Calu3 (cell line): ENCODE measurements at places on chromosomes 6 and 20. TPM values are rescaled to one million over a fixed set of nuclear protein-coding genes. Genes with fewer than 3 reads are reported as not detected.

DNA sequence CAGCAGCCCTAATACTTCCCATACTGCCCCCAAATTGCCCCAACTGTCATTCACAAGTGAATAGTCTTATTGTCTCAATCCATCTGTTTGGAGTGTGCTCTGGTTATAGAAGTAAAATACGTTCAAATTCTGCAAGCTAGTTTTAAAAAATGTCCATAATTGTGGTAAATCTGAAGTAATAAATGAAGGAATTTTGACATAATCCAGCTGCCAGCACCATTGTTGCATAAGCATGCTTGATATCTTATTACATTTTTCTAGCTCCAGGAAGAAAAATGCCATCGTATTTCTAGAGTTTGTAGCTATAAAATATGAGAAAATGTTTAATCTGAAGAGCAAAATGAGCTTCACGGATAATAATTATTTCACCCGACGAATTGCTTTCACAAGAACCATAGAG, 664.7 kb downstream of the RFPL4B start:
- no peak for DNase-seq

DNA sequence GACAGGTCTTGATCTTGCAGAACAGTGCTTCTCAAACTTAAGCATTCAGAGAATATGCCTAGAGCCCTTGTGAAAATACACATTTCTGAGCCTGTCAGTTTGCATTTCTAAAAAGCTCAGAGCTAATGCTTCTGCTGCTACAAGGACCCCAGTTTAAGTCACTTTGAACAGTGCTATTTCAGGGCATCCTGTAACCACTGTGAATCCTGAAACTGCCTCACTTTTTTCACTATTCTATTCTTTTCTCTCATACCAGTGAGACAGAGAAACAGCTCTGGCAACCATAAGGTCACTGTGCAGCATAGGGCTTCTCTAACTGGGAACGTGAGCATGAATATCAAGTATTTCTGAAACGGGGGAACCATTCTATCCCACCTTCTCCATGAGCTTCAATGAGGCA, 51.2 kb downstream of the LGSN start:
- no peak for DNase-seq

- DNase-seq = no peak
These were observed 21.3 kb downstream of the SPATA2 start for GRCh38 chr20:49894073-49894470.

GRCh38 chr6:3085074-3085473, 16.8 kb downstream of the RIPK1 start:
- DNase-seq = no peak

DNA sequence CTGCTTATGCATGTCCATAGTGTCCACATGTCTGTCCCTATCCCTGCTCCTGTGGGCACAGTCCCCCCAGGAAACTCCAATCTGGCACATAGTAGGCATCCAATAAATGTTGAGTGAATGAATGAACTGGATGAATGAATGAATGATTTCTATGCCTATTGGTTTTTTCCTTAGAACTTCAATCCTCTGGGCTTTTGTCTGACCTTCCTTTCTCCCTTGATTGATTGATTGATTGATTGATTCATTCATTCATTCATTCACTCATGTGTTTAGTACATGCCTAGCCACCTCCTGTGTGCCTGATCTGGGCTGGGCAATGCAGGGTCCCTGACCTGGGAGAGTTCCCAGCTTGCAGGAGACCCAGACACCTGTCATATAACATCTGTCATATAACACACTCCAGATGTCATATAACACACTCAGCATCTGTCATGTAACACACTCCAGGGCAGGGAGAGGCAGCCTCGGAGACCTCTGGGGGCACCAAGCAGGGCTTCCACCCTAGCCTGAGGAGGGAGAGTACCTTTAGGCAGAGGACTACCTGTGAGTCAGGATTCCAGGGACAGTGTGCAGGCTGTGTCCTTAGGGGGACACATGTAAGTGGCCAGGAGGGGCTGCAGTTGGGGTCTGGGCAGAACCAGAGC, 17.9 kb downstream of the VSTM2L start:
- no peak for DNase-seq

DNA sequence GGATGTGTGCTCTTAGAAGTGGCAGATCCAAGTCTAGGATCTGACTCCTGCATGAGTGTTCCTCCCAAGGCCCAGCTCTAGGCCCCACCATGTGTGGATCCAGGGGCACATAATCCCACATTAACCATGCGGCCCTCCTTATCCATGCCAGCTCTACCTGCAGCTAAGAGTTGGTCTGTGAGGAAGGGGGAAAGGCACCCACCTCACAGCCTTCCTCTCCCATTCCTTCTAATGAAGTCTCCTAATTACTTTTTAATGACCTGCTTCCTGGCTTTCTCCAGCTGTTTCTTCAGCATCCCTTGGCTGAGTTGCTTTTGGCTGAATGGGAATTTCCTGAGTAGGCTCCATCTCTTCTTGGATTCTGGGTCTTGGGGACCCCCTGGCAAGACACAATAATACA, 52.2 kb downstream of the NPEPL1 start:
- DNase-seq = no peak

DNA sequence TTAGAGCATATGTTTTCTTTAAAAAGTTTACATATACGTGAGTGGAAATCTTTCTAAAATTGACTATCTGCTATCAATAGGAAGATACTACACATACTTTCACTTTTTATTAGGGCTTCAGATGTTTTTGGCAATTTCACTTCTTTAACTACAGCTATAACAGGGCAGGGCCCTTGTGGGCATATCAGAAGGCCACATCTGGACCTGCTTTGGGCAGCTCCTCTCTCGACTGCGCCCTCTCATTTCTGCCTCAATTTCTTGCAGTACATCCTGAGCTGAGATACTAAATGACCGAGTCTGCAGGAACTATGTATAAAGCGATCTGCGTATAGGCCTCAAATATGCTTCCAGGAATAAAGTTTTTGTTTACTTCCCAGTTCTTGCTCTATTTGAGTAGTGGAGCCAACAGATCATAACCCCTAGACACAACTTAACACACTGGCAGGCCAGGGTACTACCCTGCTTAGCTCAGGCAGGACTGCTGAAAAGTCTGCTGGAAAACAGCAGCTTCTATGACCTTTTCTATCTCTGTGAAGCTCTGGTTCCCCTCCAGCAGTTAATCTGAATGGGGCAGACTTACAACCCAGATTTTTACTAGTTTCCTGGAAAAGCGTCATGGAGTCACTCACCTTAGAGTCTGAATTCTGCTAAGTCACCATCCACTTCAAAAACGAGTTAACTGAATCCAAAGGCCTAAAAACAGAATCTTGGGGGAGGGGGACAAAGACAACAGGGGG, 12.7 kb downstream of the GCLC start:
- DNase-seq = no peak

GRCh38 chr6:9646342-9647070, 768.4 kb downstream of the TFAP2A start:
- no peak for DNase-seq

DNA sequence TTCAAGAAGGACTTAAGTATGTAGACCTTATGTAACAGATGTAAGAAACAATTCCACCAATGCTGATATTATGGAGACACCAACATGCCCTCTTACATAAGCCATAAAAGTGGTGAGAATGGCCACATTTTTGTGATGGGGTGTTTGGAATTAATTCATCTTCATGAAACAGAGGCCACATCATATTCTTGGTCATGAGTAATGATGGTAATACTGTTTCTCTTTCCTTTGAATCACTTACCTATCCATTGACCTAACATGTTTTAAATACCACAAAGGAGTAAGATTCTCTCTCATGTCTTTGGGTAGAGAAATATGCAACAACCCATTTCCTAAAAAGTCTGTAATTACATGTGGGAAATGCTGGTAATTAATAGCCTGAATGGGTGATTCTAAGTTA, 545.4 kb upstream of the FLRT3 start:
- DNase-seq = no peak

GRCh38 chr6:108592371-108593337, 31.9 kb downstream of the FOXO3 start:
- DNase-seq = no peak

GRCh38 chr20:62165762-62166399, 16.9 kb upstream of the MTG2 start:
- DNase-seq = no peak

DNA sequence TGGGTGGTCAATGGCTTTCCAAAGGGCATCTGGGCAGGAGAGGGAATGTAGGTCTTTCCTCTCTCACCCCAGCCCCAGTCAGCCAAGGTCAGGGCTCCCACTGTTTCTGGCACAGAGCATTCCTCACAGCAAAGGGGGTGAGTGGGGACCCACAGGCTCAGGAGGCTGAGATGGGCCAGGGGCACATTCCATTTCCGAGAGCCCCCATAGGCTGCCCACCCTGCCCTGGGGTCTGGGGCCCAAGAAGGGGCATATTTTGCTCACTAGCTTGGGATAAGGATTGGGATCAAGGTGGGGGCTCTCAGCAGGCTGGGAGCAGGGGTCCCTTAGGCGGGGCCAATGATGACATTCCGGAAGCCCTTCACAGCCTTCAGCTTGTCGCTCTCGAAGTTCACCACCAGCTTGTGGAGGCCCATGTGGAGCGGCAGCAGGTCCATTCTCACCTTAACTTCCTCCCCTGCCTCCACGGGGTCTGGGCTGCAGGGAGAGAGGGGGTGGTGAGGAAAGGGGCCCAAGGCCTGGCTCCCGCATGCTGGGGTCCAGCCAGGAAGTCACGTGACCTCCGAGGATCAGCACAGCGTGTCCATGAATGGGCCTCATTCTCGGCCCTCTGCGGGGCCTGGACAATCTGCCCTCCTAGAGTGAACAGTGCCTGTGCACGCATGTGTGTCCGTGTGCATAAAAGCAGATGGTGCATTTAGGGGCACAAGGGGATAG, 35.0 kb downstream of the TGM2 start:
- no peak for DNase-seq

GRCh38 chr6:104952911-104953399, 4.0 kb upstream of the LIN28B start:
- no peak for DNase-seq

GRCh38 chr20:37928996-37929682, 26.2 kb downstream of the VSTM2L start:
- DNase-seq = no peak

GRCh38 chr6:83096791-83097190, 29.3 kb downstream of the DOP1A start:
- no peak for DNase-seq

DNA sequence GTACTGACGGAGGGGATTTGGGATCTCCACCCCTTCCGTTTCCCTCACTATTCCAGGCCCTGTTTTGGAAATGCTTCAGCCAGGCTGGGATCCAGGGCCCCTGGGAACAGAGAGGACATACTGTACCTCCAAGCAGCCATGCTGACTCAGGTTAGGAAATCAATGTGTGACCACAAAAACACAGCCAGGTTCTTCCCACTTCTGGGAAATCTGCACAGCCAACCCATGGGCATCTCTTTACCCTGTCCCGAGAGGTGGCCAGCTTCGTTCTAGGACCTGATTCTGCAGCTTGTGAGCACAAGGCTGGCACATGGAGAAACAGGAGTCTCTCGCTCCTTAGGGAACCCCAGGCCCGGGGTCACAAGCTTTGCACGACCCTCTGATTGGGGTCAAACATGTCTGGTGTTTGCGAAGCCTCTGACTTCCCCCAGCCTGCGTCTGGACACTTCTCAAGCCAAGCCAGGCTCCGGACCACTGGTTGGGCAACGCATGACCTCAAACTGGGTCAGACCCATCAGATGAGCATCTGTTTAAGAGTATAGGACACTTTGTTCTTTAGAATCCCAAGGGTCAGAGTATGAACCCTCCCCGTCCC, 8.3 kb upstream of the TTPAL start:
- DNase-seq = no peak

DNA sequence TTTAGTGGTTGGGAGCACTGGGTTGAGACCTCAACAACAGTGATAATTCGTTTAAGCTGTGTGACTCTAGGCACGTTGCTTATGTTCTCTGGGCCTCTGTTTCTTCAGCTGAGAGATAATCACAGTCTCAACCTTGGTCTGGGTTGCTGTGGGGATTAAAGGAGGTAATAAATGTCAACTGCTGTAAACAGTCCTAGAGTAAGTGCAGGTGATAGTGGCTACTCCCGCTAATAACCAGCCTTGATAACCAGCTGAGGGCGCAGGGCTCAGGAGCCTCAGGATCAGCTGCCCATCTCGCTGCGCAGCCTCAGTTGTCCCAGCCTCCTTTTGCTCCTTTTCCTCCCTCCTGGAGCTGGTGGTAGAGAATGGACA, 58.0 kb downstream of the JARID2 start:
- DNase-seq = no peak

GRCh38 chr20:17875106-17875980, 93.3 kb downstream of the SNX5 start:
- peak; percentile 63 for DNase-seq

DNA sequence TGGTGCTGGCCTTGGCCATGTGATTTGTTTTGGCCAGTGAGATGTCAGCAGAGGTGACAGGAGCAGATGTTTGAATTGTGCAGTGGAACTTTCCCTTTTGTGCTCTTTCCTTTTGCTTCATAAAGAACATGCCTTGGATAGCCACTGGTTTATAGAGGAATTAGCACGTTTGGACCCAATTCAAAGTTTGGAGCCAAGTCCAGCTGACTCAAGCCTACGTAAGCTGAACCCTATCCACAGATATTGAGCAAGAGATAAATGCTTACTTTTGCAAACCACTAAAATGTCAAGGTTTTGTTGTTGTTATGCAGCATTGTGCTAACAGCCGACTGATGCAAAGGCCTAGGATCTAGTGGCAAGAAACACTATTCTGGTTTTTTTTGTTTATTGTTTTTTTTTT, 230.9 kb upstream of the CITED2 start:
- no peak for DNase-seq

DNA sequence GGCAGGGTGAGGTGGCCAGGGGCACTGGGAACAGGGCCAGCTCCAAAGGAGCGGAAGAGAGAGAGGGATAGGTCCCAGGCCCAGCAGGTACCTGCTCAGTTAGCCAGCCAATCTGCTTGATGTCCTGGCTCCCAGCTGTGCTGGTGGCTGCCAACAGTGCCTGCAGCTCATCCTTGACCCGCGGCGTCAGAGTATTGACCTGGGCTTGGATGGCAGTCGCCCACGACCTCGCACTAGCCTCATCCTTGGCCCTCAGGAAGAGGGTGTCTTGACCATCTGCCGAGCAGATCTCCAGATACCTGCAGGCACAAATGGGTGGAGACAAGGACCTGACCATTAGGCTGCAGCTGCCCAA, 11.1 kb upstream of the CDK5RAP1 start:
- no peak for DNase-seq

GRCh38 chr6:13778028-13778427, 36.3 kb downstream of the MCUR1 start:
- DNase-seq = no peak

GRCh38 chr6:77447254-77447653, 16.0 kb downstream of the HTR1B start:
- DNase-seq = no peak

DNA sequence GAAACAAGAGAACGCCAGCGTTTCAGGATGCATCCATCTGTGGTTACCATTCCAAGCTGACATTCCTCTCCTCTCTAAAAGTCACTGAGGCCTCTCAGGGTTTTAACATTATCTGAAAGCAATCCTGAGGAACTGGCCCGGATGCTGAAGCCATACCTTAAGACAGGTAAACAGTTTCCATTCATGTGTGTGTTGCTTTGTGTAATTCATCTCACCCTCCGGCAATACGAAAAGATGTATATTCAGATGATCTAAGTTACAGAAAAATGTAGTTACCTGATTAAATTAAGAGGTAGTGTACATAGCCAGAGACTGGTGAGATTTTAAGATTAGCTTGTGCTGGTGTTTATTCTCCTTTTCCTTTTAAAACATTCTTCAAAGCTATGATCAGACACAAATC, 68.4 kb upstream of the BACH2 start:
- no peak for DNase-seq

The SPAG4 gene
- total RNA-seq = 7.7 and 15.9 TPM in 2 replicates

The TSBP1 gene
- total RNA-seq = not detected in 2 replicates

The VSX1 gene
- not detected in 2 replicates for total RNA-seq

The GSTA3 gene
- not detected in 2 replicates for total RNA-seq

The SLC17A2 gene
- not detected in 2 replicates for total RNA-seq

The PGBD1 gene
- total RNA-seq = 3.1 and 4.9 TPM in 2 replicates

The FHL5 gene
- total RNA-seq = not detected in 2 replicates

The BTNL2 gene
- total RNA-seq = not detected in 2 replicates
